ENCODE measurements at places on chromosomes 6 and 20.

DNA sequence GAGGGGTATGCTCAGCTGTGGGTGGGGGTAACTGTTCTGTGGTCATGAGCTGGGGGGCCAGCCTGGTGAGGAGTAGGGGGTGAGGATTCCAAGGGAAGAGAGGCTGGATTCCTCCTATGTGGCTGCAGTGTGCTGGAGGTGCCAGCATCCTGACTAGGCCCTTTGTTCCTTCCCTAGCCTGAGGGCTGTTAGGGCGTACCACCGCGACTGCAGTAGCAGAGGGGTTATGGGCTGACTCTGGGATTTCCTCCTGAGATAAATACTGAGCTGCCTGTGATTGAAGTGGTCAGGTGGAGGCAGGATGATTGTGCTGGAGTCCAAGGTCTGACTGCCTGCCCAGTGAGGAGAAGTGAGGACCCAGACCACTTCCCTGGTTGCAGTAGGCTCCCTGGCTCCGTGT lies 205.3 kb downstream of the ADGRG6 start:
- DNase-seq: no peak

DNA sequence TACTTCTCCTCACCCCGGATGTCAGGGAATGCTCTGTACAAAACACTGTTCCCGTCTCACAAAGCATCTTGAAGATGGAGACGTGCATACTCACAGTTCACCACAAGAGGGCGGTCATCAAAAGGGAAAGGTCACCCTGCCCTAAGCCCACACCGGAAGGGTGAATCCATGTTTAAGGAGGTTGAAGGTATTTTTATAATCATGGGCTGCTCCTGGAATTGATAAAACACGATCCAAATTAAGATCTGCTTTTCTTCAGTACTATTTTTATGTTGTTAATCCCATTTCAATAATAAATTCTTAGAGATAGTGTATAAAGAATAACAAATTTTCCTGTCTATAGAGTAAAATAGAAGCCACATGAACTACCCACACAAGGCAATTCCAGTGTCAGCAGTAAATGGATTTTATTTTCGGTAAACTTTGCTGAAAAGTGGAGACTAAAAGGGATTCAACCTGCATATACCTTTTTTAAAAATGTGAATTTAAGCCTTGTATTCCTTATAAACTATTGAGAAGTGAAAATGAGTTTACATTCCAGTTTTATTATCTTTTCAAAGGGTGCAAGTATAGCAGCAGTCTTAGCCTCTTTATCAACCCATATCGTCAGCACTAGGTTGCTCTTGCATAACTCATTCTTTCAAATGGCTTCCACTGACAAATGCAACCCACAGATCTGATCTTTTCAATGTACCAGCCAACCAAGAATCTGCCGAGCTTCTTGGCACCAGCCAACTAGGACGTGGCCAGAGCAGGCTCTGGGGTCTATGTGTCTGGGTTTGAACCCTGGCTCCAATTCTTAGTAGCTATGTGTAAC lies 79.7 kb upstream of the MBOAT1 start:
- peak; percentile 79 for DNase-seq

- peak; percentile 25 for DNase-seq
Measured at GRCh38 chr6:48567016-48567415, 456.0 kb upstream of the PTCHD4 start.

- no peak for DNase-seq
Measured at GRCh38 chr6:27439371-27439770, 33.5 kb downstream of the ZNF184 start.
